Omental fat pad (tissue), 4 donors: ENCODE measurements at places on chromosomes 16 and 17.

DNA sequence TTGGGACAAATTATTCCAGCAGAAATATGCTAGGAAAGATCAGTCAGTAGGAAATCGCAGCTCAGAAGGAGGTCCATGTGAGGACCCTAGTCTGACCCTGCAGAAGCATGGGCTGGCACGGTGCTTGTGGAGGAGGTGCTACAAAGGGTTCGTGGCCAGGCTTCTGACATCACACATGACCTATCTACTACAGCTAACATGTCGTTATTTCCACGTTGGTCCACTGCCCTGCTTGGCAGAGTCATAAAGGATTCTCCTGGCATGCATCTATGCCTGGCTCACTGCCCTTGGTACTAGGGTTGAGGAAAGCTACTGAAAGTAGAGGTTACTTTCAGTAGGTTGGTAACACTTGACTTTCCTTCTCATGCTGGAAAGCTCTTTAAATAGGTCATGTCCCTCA, 118.1 kb upstream of the SHISA6 start:
- no peak for DNase-seq

DNA sequence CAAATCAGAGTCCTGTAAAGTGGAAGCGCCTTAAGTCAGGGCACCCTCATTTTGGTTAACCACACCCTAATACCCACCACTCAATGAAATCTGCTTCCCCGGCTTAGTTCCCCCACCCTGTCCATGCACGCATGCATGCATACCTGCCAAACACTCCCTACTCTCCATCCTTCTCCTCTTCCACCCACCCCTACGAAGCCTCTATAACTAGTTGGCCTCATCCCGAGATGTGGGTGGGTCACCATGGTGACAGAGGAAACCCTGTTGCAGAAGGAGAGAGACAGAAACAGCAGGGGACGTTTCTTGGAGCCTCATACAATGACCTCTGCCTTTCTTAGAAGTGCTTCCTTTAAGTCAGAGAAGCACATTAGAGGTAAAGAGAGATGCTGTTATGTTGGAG, 46.8 kb upstream of the DNAH9 start:
- DNase-seq: no peak

DNA sequence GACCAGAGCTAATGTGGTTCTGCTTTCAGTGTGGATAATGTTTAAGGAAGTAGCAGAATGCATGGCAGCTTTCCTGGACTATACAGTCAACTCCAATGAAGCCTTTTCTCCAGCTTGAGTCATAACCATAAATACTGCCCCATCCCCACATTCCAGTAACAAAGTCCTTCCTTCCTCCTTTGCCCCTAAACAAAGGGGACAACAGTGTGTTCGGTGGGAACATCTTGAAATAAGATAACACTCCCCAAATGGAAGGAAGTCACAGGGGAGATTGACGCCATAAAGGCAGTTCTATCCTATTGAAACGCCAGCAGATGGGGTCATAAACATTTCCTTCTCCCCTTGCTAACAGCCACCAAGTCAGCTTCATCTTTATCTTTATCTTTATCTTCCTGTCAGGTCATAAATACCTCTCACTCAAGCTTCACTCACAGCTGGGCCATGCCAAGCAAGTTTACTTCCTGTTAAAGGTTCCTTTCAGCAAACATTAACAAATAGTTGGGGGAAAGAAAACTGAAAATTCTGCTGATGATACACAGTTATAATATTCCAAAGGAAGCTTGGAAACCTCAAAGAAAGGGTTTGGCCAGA, 136.7 kb downstream of the SNX11 start:
- no peak for DNase-seq

- no peak for DNase-seq
Observed at GRCh38 chr16:64182985-64183384, 938.9 kb downstream of the CDH11 start.

DNA sequence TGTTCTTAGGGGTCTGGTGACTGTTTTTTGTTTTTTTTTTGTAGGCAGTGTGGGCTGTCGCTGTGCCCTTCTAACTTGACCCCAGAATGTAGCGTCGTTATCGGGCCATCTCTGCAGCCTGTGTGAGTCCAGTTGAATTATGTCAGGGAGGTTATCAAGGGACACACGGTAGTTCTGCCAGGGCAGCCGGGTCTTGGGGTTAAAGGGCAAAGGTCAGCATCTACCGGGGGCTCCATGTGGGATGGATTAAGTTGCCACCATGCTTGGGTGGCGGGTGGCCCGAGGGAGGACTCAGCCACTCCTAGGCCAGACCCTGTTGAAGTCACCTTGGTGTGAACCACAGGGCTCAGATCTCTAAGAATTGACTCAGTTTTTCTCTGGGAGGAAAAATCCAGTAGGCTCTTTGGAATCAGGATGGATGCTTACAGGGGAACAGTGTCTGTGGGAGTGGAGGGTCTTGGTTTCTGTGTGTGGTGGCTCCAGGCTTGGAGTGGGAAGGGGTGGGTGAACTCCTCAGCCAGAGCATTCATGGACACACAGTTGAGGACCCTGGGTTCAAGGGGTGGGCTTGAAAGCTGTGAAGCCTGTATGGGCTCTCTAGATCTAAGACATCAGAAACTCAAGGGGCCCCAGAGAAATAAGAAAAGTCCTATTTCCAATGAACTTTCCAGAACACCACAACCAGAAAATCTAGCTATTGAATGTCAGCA, 191.7 kb downstream of the IRF8 start:
- no peak for DNase-seq

DNA sequence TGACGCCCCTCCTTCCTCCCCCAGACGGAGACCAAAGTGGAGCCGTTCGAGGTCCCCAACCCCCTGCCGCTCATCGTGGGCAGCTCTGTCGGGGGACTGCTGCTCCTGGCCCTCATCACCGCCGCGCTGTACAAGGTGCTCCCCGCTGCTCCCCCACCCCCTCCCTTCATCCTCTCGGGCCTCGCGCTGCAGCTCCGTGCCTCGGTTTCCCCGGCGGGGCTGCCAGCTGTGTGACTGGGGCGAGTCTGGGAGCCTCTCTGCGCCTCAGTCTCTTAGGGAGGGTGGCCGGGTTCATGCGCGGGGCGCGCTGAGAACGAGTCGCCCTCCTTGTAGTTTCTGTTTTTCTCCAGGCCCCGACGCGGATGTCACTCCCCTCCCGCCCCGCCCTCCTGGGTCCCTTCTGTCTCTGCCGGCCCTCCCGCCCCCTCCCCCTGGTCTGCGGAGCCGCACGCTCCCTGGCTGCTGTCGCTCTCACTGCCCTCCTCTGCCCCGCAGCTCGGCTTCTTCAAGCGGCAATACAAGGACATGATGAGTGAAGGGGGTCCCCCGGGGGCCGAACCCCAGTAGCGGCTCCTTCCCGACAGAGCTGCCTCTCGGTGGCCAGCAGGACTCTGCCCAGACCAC, 23.7 kb upstream of the ITGAX start:
- DNase-seq: no peak

DNA sequence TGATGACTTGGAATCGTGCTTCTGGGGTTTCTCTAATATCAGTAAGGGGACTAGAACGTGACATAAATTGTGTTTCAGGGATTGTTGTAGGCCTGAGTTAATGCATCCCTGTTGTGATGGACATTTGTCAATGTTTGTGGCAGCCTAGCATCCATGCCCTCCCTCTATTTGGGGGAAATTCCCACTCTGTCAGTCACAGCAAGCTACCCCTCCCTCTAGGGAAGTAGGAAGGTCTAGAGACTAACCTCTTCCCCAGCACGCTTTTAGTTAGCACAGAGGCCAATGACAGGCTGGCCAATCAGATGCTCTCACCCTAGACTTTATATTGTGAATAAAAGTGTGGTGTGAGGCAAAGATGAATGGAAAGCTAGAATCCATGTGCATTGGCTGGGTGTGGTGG, 32.4 kb upstream of the NF1 start:
- DNase-seq: no peak

DNA sequence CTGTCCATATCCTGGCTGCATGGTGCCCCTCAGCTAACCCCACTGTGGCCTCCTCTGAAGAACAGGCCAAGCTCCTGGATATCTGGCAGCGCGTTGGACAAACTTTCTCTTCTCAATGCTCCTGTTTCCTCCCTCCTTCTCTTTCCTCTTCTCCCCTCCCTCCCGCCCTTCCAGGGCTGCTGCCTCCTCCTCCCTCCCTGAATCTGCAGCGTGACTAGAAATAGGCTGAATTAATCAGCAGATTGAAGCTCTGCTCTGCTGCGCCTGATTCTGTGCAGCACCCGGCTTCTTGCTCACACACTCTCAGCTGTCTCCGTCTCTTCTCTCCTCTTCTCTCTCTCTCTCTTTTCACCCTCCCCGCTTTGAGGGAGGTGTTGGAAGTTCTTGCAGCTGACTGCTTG, 19.8 kb downstream of the TMEM94 start:
- DNase-seq: no peak

DNA sequence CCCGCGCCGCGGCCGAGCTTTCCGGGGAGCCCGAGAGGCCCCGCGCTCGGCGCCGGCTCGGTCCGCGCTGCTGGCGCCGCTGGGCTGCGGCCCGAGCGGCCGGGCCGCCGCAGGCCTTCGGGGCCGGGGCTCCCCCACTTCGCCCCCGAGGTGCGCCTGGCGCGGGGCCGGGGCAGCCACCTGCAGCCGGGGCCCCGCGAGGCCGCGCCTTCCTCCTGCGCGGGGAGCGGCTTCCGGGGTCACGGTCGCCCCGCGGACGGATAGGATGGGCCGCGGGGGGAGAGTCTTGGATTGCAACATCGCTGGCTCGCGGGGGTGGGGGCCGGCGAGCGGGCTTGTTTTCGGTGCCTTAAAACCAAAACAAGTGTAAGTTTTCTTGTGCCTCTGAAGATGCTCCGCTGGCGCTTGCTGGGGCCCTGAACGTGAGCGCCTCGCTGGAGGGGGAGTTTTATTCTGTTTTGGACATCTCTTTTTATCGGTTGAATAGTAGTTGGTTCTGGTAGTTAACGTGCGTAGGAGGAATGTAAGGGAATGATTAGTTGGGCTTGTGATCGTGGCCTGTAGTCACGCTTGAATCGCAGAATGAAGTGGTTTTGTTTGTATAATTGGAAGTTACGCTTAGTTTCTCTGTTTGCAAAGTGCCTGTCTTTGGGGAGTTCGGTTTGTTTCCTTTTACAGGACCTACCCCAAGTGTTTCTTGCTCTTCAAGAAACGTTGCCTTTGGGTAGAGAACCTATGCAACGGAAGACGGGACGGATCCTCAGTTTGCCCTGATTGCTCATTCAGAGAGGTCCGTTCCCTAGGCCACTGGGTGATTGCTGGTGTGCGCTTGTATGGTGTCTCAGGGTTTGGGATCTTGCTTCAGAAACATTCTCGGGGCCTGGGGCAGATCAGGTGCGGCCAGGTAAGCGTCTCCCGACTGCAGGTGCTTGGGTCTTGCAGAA, 724 bp downstream of the UBE2I start:
- DNase-seq: peak; percentile 56

DNA sequence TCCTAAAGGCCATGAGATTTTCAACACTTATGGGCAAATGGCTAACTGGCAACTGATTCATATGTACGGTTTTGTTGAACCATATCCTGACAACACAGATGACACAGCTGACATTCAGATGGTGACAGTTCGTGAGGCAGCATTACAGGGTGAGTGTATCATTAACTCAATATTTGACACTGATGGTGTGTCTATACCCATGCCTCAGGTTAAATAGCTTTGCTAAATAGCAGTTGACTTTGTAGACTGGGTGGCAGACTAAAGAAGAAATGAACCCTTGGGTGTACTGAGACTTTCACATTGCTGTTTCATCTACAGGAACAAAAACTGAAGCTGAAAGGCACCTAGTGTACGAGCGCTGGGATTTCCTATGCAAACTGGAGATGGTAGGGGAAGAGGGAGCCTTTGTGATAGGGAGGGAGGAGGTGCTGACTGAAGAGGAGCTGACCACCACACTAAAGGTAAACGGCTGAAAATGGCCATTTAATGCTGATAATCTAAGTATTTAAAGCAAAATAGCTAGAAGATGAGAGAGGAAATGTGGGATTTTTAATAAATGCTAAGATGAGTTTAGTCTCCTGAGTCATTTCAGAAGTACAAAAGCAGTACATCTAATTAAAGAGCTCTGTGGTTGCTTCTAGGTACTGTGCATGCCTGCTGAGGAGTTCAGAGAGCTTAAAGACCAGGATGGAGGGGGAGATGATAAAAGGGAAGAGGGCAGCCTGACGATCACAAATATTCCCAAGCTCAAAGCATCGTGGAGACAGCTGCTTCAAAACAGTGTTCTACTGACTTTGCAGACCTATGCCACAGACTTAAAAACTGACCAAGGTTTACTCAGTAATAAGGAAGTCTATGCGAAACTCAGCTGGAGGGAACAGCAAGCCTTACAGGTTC, 3.0 kb downstream of the SETD6 start:
- DNase-seq: no peak

DNA sequence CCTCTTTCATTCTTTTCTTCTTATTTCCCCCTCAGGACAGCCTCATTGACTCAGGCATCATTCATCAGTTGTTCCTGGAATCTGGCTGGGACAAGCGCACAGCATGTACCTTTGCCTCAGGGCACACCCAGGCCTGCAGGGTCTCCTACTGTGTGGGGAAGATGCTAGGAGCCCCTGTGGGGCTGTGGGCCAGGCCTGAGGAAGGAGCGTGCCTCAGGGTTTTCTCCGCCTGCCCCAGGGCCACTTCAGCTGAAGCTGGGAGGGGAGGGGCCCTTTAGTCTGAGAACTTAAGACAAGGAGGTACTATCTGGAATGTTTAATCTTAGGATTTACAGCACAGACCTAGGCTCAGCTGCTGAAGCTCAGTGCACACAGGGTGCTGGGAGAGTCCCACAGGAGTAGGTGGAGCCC, 7.9 kb downstream of the ELMO3 start:
- DNase-seq: no peak

DNA sequence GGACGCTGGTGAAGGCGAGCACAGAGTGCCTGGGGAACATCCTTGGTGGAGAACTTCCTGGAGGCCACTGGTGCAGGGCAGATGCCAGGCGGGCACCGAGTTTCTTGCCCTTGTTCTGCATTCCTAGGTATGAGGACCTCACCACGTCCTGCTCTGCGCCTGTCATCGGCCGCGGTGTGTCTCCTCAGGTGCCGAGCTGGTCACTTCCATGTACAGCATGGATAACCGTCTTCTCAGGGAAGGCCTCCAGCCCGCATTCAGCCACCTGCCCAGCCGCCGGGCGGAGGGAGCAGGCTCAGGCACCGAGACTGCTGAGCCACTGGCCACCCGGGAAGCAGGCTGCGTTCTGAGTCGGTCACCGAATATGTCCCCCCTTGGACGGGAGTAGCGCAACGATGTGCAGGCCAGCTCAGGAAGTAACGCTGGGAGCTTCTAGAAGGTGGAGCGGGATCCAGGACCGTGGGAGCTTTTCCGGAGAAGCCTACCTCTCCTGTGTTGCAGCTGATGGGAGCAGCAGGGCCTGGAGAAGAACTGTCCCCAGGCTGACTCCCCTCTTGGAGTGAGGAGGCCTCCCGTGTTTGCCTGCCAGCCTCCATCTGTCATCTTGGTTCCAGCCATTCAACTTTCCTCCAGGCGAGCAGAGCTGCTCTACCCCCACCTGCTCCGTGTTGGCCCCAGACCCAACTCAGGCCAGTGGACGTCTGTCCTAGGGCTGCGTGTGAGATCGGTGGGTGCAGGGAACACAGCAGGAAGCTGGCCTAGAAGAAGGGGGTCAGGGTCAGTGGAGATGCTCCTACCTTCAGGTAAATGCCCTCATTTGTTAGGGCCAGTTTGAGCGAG, 2.1 kb upstream of the BAIAP2 start:
- DNase-seq: no peak
